ENCODE measurements at places on chromosomes 13 and 19.

DNA sequence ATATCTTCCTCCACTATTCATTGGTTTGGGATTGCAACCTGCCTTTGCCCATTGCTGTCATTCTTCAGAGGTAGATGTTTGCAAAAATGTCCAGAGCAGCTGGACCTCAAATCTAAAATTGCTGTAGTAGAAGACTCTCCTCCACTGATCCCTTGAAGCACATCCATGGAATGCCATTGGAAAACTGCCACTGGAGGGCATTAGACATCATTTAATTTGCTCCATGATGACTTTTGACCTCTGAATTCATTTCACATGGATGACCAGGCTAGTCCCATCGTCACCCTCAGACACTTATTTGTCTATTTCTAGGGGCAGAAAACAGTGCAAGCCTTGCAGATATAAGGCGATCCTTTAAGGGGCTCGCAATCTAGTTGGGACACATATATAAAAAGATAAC, 33.9 kb upstream of the FLT1 start:
- DNase-seq = peak; percentile 19

DNA sequence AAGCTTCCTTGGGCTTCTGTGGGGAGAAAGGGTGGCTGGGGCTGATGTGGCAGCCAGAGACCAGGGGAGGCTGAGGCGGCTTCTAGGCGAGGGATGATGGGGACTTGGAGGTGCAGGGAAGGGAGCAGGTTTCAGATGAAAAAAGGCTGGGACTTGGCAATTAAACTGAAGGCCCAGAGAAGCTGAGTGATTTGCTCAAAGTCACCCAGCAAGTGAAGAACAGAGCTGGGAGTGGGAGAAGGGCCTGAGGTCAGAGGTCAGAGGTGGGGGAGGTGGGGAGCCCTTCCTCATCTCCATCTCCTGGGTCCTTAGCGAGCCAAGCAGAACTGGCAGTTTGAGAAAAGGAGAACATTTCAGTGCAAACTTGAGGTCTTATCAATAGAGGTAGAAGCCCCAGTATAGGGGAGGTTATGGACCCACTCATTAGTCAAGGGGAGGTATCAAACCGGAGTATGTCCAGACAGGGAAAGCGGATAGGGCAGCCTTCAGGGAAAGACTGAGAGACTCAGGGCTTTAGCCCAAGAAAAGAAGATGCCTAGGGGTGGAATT, 49.6 kb upstream of the NFIC start:
- DNase-seq = no peak

GRCh38 chr13:103203735-103204330, 137.6 kb upstream of the SLC10A2 start:
- DNase-seq = no peak

DNA sequence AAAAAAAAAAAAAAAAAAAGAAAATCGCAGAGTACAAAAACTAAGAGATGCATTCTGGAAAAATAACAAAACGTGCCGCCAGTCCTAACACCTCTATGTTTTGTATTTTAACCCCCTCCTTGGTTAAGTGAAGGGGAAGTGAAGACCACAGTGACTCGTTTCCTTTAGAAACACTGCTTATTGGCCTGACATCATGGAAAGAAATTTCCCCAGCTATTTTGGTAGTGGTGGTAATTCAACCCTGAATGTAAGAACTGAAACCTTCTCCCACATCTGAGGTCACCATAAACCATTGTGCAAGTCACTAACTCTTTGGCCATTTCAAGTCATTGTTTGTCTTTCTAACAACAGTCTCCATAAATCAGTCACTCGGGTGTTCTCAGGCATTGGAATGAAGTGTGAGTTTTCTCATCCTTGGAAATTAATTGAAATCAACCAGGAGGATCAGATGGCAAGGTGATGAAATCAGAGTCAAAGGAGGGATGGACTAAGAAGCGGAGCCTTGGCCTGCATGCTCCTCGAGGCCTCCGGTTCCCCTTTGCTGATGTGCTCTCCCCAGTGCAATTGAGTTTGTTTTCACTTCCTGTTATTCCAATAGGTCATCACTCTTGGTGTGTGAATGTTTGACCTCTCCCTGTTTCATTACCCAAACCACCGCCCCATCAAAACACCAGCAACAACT, 443.9 kb downstream of the FGF9 start:
- no peak for DNase-seq

GRCh38 chr19:55554302-55554701, 9.0 kb upstream of the SBK3 start:
- no peak for DNase-seq

GRCh38 chr13:65656740-65657329, 1573.3 kb downstream of the PCDH9 start:
- no peak for DNase-seq

DNA sequence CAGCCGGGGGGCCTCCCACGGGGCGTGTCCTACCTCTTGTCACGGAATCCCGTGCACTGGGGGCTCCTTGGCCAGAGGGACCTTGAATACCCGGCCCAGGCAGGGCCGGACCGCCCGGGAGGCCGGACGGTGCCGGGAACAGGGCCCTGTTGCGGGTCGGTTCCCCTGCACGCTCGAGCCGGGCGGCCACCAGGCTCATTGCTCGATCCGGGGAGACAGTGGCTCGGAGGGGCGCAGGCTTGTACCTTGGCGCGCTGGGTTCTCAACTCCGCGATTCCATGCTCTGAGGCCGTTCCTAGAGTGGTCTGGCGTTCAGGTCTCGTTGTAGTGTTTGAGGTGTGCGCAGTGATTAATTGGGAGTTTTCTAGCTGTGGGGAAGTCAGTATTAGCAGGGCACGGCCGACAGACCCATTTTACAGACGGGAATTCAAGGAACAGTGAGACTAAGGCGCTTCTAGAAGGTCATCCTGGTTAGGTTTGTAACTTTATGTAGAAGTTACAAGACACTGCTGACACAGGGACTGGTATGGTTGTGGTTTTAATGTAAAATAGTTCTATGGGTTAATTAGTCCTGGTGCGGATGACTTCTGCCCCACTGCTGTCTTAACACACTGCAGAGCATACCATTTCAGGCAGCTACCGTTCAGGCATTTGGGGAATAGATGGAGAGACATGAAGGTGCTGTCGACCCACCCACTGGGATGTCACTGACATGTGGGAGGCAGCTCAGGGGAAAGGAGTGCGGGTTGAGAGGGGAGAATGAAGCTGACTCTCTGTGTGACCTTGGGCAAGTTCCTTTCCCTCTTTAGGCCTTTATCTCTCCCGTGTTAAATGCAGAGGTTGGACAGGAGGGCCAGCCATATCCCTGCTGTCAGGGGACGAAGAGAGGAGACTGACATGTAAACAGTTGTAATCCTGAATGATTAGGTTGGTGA, 592 bp downstream of the CLPTM1 start:
- DNase-seq = no peak

- DNase-seq = no peak
These were observed 1701.0 kb downstream of the SLITRK5 start for GRCh38 chr13:89372193-89372592.

GRCh38 chr13:28582892-28583240, 76.1 kb upstream of the POMP start:
- DNase-seq = no peak

- peak; percentile 19 for DNase-seq
These were observed 20.7 kb downstream of the NDFIP2 start for GRCh38 chr13:79501538-79502232.

- no peak for DNase-seq
These were observed 1.7 kb downstream of the PROSER1 start for GRCh38 chr13:39036212-39036611.

DNA sequence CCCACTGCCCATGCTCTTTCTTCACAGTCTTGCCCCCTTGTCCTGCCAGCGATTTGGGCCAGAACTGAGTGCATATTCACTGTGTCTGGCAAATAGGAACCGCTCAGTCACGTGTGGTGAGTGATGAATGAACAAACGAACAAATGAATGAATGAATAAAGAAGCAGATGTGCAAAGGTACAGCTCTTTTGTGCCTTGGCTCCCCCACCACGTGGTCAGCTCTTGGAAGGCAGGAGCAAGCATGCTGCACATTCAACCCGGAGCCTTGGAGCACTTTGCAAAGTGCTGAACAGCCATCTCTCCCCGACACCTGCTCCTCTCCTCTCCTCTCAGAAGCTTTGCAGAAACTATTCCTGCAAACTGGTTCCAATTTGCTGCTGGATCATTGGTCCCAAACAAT, 52.4 kb downstream of the LATS2 start:
- DNase-seq = no peak

- DNase-seq = no peak
These were observed 11.1 kb upstream of the NANOS3 start for GRCh38 chr19:13865571-13866462.

- DNase-seq = no peak
These were observed 306.4 kb downstream of the DCLK1 start for GRCh38 chr13:35824825-35825224.

Data from COLO829 (cell line).